ENCODE measurements at places on chromosomes 3 and 15. TPM values are rescaled to one million over a fixed set of nuclear protein-coding genes. Genes with fewer than 3 reads are reported as not detected.

The PROK2 gene
- 0.64 TPM for total RNA-seq

- no peak for DNase-seq
Observed at GRCh38 chr15:74179101-74179841, 5.8 kb downstream of the ISLR start.

- DNase-seq: no peak
Observed at GRCh38 chr3:133966954-133967353, 62.8 kb downstream of the SLCO2A1 start.

DNA sequence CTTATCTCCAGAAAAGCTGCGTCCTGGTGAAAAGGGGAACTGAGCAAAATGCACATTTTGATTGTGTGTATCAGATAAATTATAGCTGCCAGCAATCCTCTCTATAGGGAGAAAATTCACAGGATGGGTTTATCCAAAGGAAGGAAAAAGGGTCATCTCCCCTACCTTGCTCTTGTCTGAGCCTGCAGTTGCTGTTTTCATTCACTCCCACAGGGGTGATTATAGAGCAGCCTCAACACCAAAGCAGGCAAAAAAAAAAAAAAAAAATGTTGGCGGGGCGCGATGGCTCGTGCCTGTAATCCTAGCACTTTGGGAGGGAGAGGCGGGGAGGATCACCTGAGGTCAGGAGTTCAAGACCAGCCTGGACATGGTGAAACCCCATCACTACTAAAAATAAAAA, 333.7 kb downstream of the ROBO2 start:
- no peak for DNase-seq

DNA sequence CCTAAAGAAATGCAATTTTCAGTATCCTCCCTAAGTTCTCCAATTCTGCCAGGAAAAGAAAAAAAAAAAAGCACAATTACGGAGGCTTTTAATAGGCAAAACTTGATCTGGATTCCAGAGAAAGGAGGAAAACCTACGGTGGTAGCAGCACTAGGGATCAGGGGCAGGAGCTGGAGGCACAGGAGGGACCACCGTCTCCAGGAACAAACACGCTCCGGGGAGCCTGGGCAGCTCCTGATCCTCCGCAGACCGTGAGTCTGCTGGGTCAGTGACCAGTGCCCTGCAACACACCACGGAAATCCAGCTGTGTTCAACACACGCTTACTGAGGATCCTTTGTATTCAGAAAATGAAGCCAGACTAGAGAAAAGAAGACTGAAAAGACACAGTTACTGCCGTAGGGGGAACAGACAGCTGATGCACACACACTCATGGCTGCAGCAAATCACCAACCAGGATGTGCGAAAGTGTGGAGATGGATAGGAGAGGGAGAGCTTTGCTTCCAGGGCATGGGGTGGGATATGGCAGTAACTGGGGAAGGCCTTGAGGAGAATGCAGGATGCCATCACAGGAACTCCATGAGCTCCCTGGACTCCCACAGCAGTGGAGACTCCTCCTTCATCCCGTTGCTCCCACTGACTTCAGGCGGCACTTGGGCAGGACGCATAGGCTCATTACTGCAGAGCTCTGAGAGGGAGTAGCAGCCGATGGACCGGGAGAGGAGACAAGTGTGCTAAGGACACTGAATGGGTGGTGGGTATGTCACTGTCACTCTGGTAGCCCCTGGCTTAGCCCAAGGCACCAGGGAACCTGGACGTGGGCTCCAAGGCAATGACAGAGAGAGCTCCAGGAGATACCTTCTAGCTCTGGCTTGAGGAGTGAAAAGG, 167.0 kb downstream of the ATP10A start:
- no peak for DNase-seq

- no peak for DNase-seq
Observed at GRCh38 chr3:163476179-163476578, 1602.1 kb downstream of the SI start.

- peak; percentile 16 for DNase-seq
Observed at GRCh38 chr3:186782542-186783057, 777 bp upstream of the EIF4A2 start.

GRCh38 chr3:11574981-11575669, 68.6 kb downstream of the VGLL4 start:
- no peak for DNase-seq

GRCh38 chr15:57019496-57020160, 101.2 kb downstream of the TCF12 start:
- DNase-seq: no peak

The STRC gene
- 1.4 TPM for total RNA-seq

DNA sequence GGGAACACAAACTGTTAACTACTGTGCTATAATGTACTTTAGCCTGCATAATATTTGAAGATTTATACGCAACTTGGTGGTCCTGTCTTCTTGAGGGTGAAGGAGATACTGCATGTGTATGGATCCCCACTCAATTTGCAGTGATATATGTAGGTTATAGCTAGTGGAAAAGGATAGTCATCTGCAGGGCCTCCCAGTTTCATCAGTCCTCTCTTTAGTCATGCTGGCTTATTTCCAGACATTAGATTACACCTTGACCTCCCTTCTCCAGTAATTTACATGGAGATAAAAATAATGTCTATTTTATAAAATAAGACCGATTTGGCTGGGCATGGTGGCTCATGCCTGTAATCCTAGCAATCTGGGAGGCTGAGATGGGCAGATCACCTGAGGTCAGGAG, 3.7 kb downstream of the NR1D2 start:
- no peak for DNase-seq

The IL16 gene
- total RNA-seq: 1.8 TPM

DNA sequence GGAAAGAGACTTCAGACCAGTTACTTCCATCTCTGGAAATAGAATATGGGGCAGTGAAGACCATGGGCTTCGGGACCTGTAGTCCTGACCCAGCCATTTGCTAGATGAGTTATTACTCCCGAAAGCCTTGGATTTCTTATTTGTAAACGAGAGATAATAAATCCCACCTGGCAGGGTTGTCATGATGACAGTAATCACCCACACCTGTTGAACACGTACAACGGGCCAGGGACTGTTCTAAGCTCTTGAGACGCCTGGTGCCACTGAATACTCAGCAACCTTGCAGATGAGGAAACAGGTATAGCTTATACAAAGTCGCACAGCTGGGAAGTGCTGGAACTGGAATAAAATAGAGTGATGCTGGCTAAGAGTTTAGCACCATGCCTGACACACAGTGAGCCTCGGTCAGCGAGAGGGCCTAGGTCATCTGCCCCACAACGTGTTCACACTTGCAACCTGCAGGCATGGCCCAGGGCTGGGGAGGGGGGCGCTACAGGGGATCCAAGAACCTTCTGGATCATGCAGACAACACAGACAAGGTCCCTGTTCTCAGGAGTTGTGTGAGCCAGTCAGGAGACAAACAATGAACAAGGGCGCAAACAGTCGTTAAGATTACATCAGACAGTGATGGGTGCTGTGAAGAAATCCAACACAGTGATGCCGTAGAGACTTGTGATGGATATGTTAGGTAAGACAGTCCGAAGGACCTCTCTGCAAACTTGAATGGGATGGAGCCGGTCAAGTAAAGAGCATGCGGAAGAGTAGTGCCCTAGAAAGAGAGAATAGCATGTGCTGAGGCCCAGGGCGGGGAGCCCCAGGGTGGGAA, 89.2 kb downstream of the CORO2B start:
- DNase-seq: no peak

- no peak for DNase-seq
Observed at GRCh38 chr3:73572368-73572767, 52.4 kb downstream of the PDZRN3 start.

The ACTC1 gene
- total RNA-seq: 4.7 TPM

GRCh38 chr3:136914739-136915138, 43.0 kb upstream of the IL20RB start:
- DNase-seq: no peak

GRCh38 chr15:32908872-32909271, 191.1 kb downstream of the GREM1 start:
- no peak for DNase-seq

GRCh38 chr3:152309535-152310307, 41.0 kb downstream of the MBNL1 start:
- no peak for DNase-seq

- no peak for DNase-seq
Observed at GRCh38 chr3:13673207-13673606, 124.3 kb downstream of the FBLN2 start.

The SEMA6D gene
- 102 TPM for total RNA-seq

DNA sequence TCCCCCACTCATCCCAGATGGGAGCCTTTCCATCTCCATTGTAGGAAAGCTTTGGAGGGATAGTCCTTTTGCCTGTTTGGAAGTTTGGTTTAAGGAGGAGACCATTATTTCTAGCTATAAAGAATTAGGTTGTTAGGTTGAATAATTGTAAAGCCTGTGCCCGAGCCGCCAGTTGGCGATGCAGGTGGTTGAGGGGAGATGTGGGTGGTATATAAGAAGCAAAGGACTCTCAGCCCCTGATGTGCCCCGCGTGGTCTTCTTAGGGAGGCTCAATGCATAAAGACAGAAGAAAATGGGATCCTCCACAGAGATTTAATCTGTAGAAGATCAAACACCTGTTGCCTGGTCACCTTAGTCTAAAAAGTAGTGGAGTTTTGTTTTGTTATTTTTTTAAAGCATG, 55.7 kb downstream of the CHDH start:
- no peak for DNase-seq

DNA sequence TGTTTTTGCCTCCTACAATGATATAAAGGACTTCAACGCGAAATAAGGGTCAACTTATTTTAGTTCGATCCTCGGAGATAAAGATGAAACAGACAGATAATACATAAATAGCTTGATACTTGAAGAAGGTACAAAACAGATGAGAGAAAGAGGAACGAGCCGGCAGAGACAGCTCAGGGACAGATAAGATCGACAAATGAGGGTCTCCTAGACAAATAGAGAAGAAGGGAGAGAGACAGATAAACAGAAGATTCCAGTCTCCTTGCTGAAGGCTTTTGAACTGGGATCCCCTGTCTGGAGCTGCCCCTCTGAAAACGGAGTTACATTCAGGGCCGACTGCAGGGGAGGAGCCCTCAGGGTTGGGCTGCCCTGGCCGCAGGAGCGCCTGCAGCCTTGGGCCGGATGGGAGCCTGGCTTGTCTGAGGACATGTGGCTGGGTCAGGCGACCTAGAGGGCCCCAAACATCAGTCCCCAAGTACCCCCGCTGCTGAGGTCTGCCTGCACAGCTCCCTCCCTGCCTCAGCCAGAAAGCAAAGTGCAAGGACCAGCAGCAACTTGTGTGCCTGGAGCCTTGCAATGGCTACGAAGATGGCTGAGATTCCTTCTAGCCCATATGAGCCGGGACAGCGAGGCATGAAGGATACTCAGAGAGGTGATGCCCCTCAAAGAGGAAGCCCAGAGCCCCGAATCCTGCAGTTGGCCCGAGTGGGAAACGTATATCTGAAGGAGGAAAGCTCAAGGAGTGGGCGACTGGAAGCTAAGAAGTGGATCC, 926 bp upstream of the SKOR1 start:
- DNase-seq: no peak

GRCh38 chr15:76354823-76355440, 18.4 kb downstream of the ISL2 start:
- no peak for DNase-seq

GRCh38 chr15:100790786-100791265, 88.8 kb upstream of the ALDH1A3 start:
- DNase-seq: no peak

The SCN5A gene
- 2.3 TPM for total RNA-seq

DNA sequence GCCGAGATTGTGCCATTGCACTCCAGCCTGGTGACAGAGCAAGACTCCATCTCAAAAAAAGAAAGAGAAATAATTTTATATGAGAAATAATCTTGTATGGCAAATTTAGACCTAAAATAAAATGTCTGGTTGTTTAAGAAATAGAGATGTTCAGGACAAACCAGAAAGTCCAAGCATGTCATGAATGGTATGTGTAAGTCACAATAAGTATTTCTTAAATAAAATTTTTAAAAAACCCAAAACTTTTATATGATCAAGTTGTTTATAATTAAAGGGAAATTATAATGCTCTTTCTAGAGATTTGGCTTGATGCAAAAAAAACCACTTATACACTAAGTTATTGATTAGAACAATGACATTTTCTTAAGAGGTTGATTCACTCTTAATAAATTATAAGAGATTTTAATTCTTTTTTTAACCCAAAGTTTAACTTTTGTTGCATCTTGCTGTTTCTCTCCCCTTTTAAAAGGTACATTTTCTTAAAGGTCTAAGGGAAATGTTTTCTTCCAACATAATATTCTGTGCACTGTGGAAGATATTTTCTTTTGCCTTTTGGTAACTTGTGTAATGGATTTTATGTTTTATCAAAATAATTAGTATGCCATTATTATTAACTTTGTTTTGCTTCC, 105.7 kb downstream of the RTP4 start:
- DNase-seq: no peak

- peak; percentile 18 for DNase-seq
Observed at GRCh38 chr3:52787672-52788625, 6.6 kb upstream of the ITIH3 start.

- no peak for DNase-seq
Observed at GRCh38 chr15:48803877-48804276, 7.0 kb downstream of the CEP152 start.

GRCh38 chr3:144762091-144762490, 790.5 kb downstream of the DIPK2A start:
- DNase-seq: no peak

DNA sequence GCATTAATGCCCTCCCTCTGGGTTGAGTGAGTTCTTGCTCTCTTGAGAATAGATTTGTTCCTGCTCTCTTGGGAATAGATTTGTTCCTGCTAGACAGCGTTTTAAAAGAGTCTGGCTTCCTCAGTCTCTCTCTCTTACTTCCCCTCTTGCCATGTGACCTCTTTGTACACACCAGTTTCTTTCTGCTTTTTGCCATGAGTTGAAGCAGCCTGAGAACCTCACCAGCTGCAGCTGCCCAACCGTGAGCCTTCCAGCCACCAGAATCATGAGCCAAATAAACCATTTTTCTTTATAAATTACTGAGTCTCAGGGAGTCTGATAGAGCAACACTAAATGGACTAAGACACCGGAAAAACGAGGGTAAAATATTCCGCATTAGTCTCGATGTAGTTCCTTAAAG, 253.6 kb downstream of the CNTN6 start:
- DNase-seq: no peak

The TMEM266 gene
- 4.6 TPM for total RNA-seq

DNA sequence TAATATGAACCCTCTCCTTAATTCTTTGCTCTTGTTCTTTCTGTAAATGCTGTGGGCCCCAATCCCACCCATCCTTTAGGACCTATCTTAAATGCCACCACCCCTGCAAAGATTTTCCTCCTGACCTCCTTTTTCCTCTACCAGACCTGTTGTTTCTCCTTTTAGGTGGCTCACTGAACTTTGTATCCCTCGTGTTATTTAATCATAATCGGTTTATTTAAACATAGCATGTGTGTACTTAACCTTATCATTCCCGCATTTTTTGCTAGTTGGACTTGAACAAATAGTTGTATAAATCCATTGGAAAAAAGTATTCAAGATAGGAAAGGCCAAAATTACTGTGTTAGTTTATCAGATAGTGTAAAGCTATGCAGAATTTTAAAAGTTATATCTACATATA, 988 bp upstream of the NFKBIZ start:
- no peak for DNase-seq

GRCh38 chr3:79368403-79368802, 399.4 kb downstream of the ROBO1 start:
- DNase-seq: no peak

Measured in cerebellum (tissue), 4 donors.